NT2/D1 (cell line): ENCODE measurements at places on chromosomes 2 and 18.

DNA sequence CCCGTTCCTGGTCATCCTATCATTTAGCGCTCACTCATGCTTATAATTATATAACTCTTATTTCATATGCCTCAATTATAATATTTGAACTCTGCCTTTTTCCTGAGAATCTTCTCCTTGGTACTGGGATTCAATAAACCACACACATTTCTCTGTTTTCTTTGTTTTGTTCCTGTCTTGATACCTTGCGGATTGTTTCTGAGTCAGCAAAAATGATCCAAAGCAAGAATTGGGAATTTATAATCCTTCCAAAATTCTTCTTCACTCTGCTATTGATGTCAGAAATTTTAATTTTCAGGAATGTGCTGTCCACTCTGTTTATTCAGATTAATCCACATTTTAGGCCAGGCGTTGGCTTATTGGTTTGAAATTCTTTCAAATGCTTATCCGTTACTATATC lies 886.0 kb downstream of the SUCLG1 start:
- no peak for DNase-seq

DNA sequence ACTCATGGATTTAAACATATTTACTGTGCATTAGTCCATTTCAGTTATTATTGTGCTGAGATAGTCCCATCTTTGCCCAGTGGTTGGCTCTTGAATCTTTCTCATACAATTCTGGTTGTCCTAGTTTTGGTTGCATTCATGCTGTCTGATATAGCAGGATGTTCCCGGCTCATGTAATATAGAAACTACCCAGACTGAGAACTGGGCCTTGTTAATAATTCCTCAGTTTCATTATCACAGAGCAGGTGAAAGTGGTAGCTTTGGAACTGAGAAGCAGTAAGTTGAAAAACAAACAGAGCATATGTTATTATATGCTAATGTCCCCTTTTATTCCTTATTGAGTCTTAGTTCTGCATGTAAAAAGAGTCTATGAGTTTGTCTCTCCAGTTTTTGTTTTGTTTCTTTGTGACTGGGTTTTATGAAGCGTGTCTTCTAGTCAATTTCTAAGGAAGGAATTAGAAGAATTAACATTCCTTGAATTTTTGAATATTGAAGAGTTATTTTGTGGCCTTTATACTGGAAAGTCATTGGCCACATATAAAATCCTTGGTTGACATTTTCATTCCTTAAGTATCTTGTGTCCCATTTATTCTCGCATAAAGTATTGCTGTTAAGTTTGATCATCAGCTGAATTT lies 43.3 kb downstream of the EIF5B start:
- DNase-seq: no peak

DNA sequence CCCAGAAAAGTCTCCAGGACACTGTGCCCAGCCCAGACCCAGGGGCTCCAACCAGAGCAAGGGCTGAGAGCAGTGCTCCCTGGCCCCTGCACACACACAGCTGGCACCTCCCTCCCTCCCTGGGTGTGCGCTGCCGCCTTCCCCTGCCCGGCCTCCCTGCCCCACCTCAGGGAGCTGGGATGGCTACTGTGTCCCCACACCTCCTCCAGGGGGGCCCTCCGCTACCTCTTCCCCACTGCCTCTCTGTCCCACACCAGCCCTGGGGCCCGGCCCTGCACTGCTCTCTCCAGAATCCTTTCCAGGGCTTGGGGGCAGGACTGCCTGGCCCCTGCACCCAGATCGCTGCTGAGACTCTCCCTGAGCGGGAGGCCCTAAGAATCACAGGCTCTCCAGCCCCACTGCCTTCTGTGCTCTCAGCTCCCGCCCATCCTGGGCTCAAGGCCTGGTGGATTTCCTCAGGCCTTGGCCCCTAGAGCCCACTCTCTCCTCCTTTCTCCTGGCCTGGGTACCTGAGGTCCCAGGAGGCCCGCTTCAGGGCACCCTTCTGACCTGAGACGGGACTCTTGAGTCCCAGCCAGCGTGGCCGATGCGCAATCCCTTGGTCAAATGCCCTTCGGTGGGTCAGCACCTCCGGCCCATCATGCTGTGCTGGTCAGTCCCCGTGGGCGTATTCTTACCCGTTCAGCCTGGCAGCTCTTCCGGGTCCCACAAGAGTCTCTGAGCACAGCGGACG lies 276.8 kb upstream of the HDAC4 start:
- no peak for DNase-seq

DNA sequence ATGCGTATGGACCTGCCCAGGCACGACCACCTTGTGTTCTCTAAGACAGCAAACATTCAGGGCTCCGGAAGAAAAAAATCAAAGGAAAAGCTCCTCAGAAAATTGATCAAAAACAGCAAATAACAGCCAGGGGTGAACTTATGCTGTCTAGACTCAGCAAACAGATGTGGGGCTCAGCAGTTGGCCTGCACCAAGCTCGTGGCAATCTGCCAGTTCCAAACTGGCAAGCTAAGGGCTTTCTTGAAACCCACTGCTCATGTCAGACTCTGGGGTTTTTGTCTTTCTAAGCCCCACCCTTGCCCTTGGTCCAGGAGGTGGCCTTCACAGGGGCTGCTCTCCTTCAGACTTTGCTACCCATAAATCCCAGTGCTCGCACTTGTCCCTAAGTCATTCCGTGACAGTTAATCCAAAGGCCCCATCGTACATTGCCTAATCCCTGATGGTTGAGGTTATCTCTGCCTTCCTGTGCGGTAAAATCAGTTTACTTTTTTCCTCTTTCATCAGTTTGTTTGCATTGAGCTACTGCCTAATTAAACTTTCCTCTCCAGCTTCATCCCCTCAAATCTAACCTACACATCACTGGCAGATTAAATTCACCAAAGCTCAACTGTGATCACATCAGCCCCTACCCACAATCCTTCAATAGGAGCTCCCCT lies 408.0 kb downstream of the LRATD1 start:
- DNase-seq: no peak

DNA sequence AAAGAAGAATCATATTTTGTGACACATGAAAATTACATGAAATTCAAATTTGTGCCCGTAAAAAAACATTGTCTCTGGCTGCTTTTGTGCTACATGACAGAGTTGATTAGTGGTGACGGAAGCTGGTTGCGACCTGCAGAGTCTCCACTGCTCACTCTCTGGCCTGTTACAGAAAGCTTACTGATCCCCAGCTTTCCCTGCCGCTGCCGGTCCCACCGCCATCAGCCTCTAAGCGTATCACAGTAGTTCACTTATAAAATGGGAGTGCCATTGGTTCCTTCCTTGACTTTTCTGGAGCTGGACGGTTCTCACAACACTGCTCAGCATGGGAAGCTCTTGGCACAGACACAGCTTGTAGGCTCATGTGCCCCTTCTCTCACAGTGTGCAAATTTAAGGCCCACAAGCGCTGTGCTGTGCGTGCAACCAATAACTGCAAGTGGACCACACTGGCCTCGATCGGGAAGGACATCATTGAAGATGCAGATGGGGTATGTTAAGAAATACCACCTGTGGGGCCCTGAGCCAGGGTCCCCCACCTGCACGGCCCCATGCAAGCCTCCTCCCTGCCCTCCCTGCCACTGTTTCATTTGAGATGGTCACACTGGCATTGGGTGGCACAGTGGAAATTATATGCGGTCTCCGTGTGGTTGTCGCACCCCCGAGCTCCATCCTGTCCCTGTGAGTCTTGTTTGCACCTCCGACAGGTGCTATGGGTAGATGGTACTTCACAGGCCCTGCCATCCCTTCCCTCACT lies 81.3 kb downstream of the DGKD start:
- DNase-seq: no peak
